ENCODE measurements at places on chromosomes 3 and 15. TPM values are rescaled to one million over a fixed set of nuclear protein-coding genes. Genes with fewer than 3 reads are reported as not detected.
A peak's percentile ranks its signal among the peaks of the same experiment; 100 is the strongest.

The MEIS2 gene
- 0.67 TPM for total RNA-seq

DNA sequence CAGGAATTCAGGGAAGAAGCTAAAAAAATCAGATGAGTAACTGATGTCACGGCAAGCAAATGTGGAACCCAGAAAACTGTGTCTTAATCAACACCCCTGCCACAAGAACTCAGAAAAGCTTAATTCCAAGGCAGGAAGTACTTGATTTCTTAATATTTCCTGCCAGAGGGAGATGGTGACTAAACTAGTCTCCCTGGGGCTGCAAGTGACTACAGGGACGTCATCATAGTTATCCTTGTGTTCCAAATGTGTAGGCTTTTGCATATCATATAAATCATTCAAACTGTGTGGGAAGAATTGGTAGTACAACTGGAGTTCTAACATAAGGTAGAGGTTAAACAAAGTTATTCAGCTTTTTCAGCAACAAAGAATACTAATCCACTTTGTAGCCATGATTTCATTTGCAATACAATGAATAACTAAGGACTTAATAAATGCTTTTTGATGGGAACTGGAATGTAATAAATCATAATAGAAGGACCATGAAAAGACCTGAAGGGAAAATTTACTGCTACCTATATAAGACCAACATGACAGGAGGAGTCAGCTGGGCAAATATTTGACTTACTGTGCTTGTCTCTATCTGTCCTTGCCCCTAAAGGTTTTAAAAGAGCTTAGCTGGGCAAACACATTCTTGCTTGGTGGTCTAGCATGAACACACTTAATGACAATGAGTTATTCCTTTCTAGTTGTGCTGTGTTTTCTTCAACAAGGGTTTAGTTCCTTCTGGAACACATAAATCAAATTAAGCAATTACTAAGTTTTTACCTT is 76.0 kb upstream of the NECTIN3 start:
- DNase-seq: no peak

The RLBP1 gene
- total RNA-seq: not detected

DNA sequence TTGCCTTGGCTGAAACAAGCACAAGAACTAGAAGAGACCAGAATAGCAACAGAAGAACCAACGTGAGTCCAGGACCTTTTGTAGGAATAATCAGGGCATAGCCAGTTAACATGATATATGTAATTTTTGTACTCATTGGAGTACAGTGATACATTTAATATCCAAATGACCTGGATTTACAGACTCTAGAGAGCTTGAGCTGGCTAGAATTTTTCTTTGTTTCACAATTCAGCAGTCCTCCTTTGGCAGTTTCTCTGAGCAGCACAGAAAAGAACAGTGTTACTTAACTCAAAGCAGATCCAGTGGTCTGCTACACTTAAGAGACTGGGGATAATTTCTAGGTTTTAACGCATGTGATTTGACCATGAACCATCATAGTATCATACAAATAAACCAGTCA is 245.7 kb downstream of the ADAMTSL3 start:
- DNase-seq: no peak

DNA sequence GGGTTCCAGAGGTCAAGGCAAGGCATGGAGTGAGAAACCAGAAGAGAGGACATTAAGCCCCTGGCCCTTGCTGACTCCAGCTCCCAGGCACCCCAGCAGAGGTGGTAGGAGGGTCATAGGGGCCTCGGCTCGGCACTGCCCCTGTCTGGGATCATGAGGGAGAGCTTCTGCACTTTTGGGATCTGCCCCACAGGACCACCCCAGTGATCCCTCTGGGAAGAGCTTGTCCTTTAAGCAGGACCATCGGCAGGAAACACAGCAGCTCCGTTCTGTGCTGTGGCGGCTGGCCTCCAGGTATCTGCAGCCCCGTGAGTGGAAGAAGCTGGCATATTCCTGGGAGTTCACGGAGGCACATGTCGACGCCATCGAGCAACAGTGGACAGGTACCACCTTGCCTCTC is 35.5 kb downstream of the ANKDD1A start:
- DNase-seq: peak; percentile 65

GRCh38 chr3:81718311-81718710 is 43.1 kb downstream of the GBE1 start:
- no peak for DNase-seq

GRCh38 chr15:77457905-77458265 is 37.2 kb downstream of the HMG20A start:
- no peak for DNase-seq

DNA sequence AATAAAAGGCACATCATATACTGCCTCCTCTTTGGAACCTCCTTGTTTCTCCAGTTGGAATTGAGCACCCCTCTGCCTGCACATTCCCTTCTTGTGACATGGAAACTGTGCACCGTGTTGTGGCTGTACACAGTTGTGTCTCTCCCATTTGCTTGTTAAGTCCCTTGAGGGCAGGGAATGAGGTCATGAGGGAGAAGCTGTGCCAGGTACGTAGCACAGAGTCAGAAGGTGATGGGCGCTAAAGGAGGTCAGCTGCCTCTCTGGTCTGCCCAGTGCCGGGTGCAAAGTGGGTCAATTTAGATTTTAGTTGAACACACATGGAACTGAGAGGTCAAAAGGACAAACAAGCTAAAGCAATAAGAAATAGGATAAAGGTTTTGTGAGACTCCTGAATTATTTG is 124.4 kb downstream of the FAM43A start:
- DNase-seq: no peak

- DNase-seq: peak; percentile 19
Measured at GRCh38 chr3:197186887-197187588, 111.4 kb downstream of the DLG1 start.

- DNase-seq: no peak
Measured at GRCh38 chr3:29363110-29363509, 82.2 kb downstream of the RBMS3 start.

DNA sequence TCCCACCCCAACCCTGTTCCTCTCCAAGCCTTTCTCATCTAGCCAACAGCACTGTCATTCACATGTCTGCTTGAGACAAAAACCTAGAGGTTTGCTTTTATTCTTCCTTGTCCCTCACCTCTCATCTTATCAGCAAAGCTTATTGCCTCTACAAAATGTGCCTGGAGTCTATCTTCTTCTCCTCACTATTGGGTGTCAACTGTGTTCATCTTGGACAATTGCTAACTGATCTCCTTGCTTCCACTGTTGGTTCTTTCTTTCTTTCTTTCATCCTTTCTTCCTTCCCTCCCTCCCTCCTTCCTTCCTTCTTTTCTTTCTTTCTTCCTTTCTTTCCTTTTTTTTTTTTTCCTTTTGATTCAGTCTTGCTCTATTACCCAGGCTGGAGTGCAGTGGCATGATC is 48.2 kb downstream of the FOXL2 start:
- DNase-seq: no peak

The CPN2 gene
- total RNA-seq: 0.21 TPM

- DNase-seq: no peak
Measured at GRCh38 chr15:53611145-53611920, 148.1 kb downstream of the WDR72 start.

The NOX5 gene
- not detected for total RNA-seq

GRCh38 chr15:39213385-39213840 is 367.5 kb upstream of the THBS1 start:
- peak; percentile 40 for DNase-seq

DNA sequence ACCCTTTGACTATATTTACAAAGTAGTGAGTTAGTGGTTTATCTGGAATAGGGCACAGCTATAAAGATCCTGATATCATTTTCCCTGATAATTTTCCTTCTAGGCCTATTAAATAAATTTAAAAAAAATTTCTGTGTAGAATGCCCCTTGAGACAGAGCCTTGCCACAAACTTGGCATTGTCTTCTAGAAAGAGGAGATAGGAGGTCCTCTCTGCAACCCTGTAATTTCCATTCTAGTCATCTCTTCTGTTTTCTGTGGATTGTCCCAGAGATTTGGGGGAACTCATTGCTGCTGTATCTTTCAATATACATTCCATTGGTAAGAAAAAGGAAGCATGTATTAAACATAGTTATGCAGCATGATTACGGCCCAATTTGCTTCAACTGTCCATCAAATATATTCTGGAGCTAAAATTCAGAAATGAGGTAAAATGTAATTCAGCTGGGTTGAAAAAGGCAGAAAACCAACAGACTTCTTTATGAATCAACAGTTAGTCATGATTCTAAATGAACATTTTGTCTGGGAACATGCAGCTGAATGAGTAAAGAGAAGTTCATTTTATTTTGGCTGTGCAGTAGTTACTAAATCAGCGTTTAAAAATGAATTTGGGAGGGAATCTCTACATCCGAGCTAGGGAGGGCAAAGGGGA is 401.1 kb downstream of the NAALADL2 start:
- no peak for DNase-seq

- no peak for DNase-seq
Measured at GRCh38 chr3:128917291-128917690, 37.9 kb downstream of the ACAD9 start.

The THBS1 gene
- 10.1 TPM for total RNA-seq

DNA sequence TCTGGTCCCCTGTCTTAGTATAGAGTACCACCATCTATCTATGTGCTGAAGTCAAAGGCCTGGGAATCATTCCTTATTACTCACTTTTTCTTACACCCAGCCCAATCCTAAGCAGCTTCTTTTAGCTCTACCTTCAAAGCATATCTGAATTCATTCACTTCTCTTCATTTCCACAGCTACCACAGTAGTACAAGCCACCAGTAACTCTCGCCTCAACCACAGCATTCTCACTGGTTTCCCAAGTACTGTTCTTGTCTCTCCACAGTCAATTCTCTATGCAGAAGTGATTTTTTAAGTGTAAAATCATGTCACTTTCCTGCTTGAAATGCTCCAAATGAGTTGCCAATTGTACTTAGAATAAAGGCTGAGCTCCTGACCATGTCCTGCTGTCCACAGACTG is 401.7 kb downstream of the OXSM start:
- no peak for DNase-seq

DNA sequence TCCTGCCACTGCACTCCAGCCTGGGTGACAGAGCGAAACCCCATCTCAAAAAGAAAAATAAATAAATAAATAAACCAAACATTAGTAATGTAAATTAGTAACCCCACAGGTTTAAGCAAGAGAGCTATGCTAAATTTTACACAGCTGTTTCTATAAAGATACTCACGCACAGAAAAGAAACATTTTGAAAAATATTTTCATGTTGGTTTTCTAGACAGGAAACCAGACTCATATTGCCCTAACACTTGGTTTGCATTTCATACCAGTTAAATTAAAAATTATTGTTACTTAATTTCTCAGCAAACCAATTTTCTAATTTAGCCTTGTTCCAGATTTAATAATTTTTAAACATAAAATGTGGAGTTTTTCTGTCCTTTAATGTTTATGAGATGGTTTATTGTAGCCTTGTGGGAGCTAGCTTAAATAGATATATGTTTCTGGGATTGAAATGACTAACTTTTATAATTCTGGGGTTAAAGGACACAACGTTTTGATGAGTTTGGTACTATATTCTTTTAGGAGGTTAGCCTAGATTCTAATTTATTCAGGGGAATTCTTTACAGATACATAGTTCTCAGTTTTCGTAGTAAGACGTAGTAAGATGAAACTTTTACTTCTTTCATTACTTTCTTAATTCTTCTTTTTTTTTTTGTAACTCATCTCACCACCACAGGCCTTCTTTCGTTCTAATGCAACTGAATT is 42.6 kb upstream of the SLC4A7 start:
- DNase-seq: no peak

GRCh38 chr3:195908694-195909581 is 587 bp upstream of the TNK2 start:
- peak; percentile 88 for DNase-seq

- DNase-seq: no peak
Measured at GRCh38 chr3:12982619-12983101, 90.6 kb downstream of the IQSEC1 start.

The ACAD9 gene
- 20.1 TPM for total RNA-seq

DNA sequence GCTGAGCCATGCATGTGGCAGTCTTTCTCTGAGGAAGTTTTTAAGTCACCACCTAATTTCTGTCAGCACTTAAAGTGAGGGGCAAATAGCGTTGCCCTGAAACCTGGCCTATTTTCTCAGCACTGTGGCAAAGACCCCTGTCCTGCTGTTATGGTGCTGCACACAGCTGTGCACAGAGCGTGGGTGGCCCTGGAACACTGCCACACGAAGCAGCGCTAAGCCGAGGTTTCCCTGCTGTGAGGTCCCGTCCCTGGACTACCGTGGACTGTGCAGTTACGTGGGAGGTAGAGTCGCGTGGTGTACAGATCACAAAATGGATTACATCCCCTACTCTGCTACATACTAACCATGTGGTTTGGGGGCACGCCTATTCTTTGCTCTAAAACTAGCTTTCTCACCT is 101.6 kb upstream of the NR2E3 start:
- no peak for DNase-seq

- no peak for DNase-seq
Measured at GRCh38 chr15:38814891-38815290, 250.3 kb upstream of the RASGRP1 start.

GRCh38 chr15:59186501-59186900 is 20.1 kb upstream of the LDHAL6B start:
- no peak for DNase-seq

DNA sequence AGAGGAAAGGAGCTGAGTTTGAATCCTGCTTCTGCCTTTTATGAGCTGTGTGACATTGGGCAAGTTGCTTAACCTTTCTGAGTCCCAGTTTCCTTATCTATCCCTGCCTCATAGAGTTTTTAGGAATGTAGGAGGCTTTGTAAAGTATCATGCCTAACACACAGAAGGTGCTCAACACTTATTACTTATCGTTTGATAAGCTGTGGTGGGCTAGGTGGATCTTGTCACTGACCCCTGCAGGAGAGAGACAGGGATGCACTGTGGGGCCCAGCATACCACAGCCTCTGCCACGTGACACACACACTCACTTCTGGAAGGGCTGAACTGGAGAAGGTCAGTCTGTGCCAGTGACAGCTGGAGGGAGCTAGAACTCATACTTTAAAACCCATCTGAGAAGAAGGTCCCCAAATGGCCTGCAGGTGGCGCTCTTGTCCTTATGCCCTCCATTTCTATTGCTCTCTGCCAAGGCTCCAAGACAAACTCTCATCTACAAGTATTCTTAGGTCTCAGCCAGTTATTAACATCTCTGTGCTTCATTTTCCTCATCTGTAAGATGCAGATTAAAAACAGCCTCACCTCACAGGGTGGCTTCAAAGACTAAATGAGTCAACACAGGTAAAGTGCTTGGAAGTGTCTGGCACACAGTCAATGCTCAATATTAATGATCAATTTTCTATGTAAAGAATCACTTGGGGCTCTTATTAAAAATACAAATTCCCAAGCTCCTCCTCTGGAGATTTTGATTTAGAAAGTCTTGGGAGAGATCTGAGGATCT is 57.5 kb upstream of the HACD2 start:
- DNase-seq: peak; percentile 91

DNA sequence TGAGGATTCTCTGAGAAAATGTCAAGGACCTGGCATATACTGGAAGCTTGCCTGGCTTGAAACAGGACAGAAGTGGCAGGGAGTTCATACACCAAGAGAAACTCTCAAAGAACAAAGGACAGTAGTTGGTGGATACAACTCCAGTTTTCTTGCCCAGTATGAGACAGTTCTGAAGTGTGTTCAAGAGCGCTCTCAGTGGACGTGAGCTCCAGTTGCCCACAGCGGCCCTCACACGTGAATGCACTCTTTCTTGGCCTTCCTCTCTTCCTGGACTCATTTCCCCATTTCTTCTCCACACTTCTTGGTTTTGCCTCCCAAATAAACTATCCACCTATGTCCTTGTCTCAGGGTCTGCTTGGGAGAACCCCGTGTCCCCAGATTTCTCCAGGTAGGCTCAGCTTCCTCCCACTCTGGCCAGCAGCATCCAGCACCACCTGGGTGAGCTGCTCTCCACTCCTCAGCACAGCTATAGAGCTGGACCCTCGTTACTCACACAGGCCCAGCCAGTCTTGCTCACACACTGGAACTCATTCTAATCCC is 54.5 kb downstream of the DCLK3 start:
- DNase-seq: no peak

The TEX55 gene
- total RNA-seq: not detected

The PLSCR4 gene
- total RNA-seq: 4.8 TPM

- DNase-seq: no peak
Measured at GRCh38 chr3:116034794-116035193, 410.5 kb downstream of the LSAMP start.

Data from H7 (cell line).